ENCODE measurements at places on chromosomes 1 and 21.

DNA sequence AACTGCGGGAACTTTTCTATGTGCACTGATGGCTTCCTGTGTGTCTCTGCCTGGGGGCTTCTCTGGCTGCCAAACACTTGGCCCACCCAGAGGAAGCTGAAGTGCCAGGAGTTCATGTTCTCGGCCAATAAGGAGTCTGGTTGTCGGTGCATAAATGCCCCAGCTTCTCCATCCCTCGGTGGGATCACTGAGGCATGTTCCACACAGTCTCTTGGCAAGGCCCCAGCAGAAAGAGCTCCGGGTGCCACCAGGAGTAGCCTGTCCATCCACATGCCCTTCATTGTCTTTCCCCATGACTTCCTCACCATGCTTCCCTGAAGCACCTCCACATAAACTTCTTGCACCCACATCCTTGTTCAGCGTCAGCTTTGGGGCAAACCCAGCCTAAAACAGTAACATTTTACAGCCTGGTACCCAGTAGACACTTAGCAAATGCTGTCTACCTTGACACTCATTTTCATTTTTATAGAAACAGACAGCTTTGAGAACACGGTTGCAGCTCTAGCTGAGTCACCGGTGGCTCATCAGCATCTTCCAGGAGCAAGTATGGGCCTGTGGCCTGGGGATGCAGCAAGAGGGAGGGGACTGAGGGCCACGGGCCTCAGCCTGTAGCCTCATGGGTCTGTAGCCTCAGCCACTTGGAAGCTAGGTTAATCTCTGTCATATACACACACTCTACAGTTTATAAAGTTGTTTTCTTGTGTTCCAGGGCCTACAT, 14.8 kb upstream of the CDCP2 start:
- DNase-seq, result no peak

GRCh38 chr1:67788904-67789303, 44.4 kb downstream of the GNG12 start:
- DNase-seq, result no peak

GRCh38 chr21:20373031-20373430, 625.2 kb upstream of the NCAM2 start:
- no peak for DNase-seq

- DNase-seq, result no peak
Measured at GRCh38 chr1:192807211-192808162, 1.4 kb upstream of the RGS2 start.

DNA sequence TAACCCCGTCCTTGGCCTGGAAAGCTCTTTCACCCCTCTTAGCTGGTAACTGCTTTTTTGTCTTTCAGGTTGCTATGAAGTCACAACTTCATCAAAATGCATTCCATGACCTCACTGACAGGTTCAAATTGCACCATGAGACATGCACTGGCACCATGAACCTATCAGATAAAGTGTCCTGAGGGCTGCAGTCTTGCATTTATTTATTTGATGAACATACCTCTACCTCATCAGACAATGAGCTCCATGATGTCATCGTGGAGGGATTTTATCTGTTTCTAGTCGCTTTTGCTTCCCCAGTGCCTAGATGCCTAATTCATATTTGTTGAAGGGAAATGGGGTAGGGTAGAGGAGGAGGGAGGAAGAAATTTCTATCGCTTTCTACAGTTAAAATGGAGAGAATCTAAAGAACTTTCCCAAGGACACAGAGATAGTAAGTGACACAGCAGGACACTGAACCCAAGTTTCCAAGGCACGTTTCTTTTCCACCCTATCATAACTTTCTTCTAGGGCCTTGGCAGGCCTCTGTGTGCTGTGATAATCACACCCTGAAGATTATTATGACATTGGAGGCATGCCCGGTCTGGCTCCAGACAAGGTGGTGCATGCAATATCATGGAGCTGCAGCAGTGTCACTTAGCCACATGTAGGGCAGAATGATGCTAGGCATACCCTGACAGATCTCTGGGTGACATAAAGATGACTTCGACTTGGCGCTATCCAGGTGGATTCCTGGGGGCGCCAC, 69.5 kb downstream of the CD58 start:
- DNase-seq, result no peak

- DNase-seq, result no peak
Measured at GRCh38 chr1:243639027-243639658, 210.9 kb downstream of the AKT3 start.

DNA sequence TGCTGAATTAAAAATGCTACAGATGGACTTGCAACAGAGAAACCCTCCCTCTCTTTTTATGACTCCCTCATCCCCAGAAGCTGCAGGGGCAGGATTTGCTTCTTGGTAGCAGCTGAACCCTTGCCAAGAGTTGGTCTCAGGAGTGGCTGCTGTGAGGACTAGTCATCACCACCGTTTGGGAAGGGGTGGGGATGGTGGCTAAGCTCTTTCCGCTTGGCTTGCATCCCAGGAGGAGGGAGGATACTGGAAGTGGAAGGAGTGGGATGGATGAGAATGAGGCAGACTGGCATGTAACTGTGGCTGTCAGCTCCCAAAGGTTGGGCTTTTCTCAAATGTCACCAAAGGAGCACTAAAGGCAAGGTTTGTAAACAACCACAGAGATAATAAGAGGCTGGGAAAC, 50.8 kb upstream of the COL24A1 start:
- DNase-seq, result no peak

- DNase-seq, result no peak
Measured at GRCh38 chr21:28550057-28550825, 442.4 kb downstream of the LTN1 start.

DNA sequence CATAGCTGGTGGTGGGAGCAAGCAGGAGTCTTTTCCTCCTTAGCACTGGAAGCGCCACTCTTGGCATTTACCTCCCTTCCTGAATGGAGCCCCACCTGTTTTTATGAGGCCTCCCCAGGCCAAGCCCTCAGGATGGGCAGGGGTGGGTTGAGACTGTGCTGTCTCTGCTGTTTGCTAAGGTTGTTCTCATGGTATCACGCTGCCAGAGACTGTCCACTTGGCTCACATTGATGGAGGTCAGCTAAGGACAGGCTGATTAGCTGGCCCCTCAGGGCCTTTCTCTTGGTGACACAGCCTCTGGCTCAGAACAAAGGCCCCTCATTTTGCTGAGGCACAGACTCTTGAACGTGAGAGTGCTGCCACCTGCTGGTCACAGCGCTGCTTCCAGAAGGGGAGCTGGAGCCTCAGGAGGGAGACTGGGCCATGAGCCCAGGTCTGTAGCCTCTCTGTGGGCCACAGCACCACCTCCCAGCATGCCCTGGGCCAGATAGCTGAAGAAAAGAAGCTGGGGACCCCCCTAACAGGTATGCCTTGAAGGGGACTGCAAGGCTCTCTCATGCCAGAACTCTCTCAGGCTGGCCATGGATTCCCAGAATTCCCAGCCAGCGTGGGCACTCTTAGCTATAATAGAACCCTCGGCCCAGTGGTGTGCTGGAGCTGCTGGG, 85.6 kb downstream of the CD58 start:
- DNase-seq, result peak; percentile 36

GRCh38 chr1:216221260-216221700, 202.0 kb downstream of the USH2A start:
- DNase-seq, result peak; percentile 4

- no peak for DNase-seq
Measured at GRCh38 chr1:78388275-78388674, 102.5 kb upstream of the PTGFR start.

- no peak for DNase-seq
Measured at GRCh38 chr21:41763996-41764395, 2.9 kb downstream of the RIPK4 start.

DNA sequence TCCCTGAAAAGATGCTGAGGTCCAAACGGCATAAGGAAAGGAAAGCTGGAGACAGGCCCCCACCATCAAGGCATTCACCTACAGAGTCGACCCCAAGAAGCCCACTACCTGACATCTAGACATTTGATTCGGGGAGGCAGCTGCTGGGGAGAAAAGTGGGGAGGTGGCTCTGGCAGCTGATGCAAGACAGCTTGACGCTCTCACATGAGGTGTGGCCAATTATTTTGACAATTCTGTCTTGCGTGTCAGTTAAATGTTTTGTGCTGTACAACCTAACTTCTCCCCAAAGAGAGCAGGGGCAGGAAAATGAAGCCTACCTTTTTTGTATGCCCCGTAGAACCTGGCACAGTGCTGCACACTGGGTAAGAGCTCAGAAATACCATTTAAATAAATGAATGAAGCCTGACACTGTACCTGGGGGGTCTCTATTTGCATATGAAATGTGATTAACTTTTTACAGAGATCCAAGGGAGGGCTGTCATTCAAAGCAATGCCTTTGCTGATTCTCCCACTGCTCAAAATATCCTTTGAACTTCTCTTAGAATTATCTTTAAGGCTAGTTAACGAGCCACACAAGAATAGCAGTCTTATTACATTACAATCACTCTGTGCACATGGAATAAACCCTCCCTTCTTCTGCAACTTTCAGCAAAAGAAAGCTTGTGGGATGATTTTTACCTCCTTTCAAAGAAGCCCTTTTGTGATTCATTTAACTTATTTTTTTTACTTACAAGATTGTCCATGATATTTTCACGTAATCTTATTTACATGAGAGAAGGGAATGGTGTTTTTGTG, 163.2 kb downstream of the TNR start:
- DNase-seq, result no peak

DNA sequence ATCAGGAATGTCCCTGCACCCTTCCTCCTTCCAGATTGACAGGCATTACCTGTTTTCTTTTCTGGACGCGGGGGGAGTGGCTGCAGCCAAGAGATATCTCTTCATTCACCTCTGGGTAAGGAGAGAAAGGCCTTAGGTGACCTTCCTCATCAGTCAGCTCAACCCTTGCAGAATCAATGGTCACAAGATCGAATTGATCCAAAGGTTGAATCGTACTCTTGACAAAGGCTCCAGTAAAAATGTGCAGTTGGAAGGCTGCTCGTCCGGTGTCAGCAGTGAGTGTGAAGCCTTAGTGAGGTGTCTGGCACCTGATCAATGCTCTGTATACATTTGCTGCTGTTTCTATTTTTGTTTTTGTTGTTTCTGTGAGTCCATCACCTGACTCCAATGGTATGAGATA, 282.6 kb upstream of the AJAP1 start:
- DNase-seq, result no peak

DNA sequence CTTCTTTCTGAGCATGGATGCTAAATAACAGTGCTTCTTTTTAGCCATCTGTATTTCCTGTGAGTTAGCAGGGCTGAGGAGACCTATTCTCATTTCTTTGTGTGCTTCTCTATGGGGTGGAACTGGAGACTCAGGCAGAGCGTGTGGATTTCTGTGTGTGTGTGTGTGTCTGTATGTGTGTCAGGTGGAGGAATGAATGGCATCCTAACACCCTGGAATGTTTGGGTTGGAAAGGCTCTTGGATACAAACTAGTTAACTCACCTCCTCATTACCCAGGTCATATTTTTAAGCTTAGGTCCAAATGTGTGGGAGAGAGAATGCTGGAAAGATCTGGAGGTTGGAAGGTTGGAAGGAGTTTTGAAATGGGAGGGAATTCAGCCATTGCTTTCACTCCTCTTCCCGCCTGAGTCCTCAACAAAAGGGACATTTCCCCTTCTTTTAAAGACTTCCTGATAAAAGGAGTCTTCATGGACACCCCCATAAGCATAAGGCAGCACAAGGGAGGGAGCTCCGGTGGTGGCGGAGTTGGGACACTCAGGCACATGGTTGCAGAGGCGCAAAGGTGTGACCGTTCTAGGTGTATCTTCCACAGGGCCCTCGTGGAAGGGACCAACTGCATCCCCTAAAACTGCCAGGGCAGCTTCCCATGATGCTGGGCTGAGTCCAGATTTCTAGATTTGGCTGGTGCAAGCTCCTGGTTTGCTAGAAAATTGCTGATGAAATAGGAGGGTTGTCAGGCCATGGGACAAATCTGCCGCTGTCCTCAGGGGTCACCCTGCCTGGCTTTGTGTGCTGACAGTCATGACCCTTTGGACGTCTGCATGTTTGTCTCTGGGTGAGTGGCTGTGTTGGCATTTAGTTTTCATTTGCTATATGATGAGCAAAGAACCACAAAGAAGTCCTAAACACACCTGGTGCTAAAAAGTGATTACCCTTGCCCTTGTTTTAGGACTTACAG, 37.6 kb downstream of the MTARC1 start:
- DNase-seq, result no peak
